ENCODE measurements at places on chromosomes 16 and 17.

DNA sequence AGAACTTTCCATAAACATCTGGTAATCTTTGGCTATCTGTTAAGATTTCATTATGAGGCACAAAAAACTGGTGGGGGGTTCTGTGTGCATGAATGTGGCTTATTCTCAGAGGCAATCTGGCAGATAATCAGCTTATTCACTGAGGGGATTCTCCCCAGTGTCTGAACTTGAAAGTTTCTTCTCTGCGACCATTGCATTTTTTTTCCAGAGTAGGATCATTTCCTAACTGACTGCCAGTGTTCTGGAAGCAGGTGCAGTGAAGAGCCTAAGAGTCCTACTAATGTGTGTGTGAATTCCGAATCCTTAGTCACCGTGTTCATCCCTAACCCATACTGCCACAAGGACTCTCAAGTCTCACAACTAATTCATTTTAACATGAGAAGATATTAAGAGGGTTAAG lies 64.9 kb upstream of the LRRC37A3 start:
- DNase-seq = no peak

GRCh38 chr16:12160249-12160648 lies 183.7 kb downstream of the SNX29 start:
- DNase-seq = no peak

DNA sequence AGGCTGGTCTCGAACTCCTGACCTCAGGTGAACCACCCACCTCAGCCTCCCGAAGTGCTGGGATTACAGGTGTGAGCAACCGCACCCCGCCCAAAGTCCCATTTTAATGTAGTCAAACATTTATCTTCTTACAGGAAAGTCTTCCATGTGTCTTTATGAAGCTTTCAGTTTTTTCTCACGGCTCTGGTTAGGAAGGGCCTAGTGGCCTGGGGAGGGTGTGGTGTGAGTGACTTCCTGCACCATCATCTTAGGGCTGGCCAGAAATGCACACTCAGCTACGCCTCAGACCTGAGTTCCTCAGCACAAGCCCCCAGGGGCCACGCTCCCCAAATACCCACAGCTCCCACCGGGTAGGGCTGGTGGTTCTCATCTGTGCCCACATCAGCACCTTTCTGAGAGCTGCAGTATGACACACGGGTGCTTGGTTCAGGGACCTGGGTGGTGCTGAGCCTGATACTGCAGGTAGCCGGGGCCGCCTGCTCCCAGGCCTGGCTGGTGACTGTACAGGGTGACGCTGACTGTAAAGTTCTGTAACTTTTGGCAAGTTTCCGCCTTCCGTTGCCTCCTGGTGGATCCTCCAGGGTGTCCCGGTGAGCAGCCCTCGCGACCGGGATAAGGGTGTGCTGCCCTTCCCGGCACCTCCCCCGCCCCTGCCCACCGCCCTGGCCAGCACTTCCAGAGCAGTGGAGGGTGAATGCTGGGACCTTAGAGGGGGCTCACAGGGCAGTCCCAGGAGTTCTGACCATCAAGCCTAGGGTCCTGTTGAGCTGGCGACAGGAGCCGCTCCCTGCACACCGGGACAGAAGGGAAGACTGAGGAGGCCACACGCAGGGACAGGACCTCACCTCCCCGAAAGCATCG lies 52.5 kb downstream of the ZNF778 start:
- no peak for DNase-seq

DNA sequence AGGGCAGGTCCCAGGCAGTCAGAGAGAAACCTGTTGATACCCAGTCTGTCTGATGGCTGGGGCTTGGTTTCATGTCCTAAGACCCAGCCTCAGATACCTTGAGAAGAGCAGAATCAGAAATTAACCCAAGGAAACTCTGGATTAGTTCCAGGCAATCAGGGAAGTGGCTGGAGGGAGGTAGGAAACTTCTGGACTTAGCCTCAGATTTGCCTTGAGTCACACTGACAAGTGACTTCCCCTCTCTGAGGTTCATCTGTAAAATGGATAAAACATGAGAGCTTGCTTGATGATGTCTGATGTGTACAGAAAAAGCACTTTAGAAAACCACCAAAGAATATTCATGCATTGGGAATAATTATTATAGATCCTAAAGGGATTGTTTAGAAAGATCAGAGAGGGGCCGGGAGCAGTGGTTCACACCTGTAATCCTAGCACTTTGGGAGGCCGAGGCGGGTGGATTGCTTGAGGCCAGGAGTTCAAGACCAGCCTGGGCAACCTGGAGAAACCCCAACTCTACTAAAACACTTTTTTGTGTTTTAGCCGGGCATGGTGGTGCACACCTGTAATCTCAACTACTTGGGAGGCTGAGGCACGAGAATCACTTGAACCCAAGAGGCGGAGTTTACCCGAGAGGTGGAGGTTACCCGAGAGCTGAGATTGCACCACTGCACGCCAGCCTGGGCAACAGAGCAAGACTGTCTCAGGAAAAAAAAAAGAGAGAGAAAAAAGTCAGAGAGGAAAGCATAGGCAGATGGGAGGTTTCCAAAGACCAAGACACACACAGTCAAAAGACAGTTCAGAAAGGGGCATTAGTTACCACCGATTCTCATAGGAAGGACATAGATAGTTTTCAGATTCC lies 3.8 kb downstream of the CIITA start:
- DNase-seq = no peak

DNA sequence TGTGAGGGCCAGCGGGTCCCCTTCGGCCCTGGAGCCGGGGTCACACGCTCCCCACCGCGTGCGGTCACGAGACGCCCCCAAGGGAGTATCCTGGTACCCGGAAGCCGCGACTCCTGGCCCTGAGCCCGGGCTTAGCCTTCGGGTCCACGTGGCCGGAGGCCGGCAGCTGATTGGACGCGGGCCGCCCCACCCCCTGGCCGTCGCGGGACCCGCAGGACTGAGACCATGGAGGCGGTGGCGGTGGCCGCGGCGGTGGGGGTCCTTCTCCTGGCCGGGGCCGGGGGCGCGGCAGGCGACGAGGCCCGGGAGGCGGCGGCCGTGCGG lies at the start of gene NAGLU:
Gene NAGLU (plus strand): TSS at position 194 of the 324 bp plus-strand sequence. CDS start 32 bp downstream, at position 226.
- DNase-seq = peak; percentile 87

- DNase-seq = no peak
Measured at GRCh38 chr16:81718637-81719036, 60.5 kb upstream of the PLCG2 start.

DNA sequence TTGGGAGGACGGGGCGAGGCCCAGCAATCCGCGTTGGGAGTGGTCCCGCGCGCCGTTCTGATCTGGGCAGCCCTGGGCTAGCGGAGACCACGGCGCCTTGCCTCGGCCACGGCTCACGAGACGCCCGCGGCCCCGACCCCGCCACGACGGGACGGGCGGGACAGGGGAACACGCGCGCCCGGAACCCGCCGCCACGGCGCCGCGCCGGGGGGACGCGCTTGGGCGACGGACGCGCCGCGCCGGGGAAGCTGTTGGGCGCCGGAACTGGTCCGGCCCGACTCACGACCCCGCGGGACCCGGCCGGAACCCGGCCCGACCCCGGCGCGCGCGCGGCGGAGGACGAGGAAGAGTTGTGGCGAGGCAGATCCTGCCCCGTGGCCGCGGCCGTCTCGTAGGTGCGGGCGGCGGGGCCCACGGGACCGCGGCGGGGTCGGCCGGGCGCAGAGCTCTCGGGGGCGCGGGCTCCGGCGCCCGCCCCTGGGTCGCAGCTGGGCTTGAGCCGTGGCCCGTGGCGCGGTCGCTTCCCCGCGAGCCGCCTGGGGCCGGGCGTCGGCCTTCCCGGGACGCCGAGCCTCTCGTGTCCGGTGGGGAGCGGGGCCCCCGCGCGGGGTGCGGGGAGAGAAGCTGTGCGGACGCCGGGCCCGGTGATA lies at the start of gene ACSF3:
Gene ACSF3 (plus strand): TSS at position 251 of the 650 bp plus-strand sequence. CDS start 6,830 bp downstream, outside the sequence.
- peak; percentile 35 for DNase-seq
